NCI-H1436 (cell line): ENCODE measurements at places on chromosomes 4 and X.

DNA sequence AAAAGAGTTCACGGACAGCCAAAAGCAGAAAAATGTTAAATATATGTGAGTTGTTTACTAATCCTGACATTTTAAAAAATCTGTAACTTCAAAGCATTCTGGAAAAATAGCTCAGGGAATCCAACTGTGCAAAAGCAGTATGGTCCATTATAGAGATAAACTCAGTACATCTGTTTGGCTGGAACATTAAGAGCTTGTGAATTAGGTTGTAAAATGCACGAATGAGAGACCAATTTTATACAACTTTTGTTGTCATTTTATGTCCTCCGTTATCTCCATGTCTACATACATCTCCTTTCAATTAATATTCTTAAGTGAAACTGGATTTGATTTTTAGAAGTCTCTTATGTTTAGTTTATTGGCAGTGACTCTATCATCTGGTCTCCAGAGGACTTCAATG is 367.0 kb upstream of the ATOH1 start:
- DNase-seq, result no peak

- DNase-seq, result no peak
Observed at GRCh38 chrX:103107836-103108235, 14.9 kb upstream of the NXF3 start.

- no peak for DNase-seq
Observed at GRCh38 chrX:50068893-50069292, 131.9 kb downstream of the AKAP4 start.

DNA sequence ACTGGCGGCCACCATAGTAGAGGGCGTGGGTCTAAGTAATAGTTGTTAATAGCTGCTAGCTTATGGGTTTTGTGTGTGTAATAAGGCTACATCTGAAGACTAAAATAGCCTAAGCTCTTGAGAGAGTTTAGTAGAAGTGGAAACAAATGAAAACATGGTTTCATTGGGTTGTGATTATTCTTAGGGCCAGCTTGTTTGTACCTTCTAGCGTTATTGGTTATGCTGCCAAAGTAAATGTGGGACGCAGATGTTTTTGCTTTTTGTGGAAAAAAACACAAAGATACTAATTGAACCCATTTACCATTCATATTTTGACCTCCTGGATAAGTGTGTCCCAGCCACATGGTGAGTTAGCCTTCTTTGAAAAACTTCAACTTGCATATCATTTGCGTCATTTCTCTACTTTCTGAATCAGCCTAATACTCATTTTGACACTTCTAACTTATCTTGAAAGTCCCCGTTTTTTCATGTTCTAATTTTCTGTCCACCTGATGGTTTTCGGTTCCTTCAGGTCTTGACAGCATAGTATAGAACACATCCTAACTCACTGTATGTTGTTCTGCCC is 305.3 kb downstream of the FRMPD4 start:
- no peak for DNase-seq
